ENCODE measurements at places on chromosomes 12 and 14. TPM values are rescaled to one million over a fixed set of nuclear protein-coding genes. Genes with fewer than 3 reads are reported as not detected.

Gene RASAL1
- total RNA-seq, result 2.3 TPM

Gene PPFIA2
- not detected for total RNA-seq

Gene HOXC4
- 1.5 TPM for total RNA-seq

GRCh38 chr14:89454996-89455395, 38.0 kb upstream of the FOXN3 start:
- no peak overlapping the region for H3K4me3 ChIP-seq
- peaks cover 4% of the 10 kb centered on the region for H3K36me3 ChIP-seq
- DNase-seq, result no peak
- H3K4me1 ChIP-seq, result peaks cover 10% of the 10 kb centered on the region
- H3K27ac ChIP-seq, result no peak overlapping the region

DNA sequence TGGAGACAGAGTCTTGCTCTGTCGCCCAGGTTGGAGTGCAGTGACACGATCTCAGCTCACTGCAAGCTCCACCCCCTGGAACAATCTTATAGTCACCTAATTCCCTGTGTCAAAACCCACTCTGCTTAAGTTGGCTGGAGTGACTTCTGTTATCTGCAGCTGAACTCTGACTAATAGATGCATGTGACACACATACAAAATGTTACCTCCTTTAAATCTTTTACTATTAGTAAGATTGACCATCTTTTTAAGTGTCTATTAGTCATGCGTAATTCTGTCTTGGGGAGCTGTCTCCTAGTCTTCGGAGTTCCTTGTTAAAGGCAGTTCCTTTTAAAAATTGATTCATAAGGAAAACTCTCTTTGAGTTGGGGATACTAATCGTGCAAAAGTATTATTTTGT, 7.4 kb downstream of the IFI27L1 start:
- no peak overlapping the region for H3K27ac ChIP-seq
- peaks cover 31% of the 10 kb centered on the region for H3K36me3 ChIP-seq
- H3K27me3 ChIP-seq, result no peaks in the 10 kb centered on the region

DNA sequence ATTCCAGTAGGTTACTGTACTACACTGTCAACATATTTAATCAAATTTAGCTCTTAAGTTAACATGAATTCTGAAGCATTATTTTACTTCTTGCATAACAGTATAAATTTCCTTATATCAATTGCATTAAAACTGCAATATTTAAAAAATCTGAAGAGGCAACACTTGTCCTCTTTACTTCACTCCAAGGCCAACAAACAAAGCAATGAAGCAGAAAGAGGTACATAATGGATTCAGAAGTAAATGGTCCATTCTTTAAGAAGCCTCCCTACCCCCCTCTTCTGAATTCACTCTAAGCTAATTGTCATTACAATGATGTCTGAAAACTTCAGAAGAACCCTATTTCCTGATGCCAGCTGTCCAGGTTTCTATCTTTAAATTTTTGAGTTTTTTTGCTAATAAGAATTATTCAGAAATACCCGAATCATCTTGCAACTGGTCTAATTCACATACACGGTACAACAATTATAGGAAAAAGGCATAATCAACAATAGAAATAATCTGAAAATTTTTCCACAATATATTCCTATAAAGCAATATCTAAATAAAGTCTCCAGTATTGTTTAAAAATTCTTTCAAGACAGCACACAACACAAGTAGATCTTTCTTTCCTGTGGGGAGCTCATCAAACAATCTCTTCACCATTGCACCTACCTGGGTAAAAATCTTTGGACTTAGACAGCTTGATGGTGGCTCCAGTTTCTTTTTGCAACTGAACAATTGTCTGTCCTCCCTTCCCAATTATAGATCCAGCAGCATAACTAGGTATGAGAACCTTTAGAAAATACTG, 2.9 kb downstream of the NOVA1 start:
- no peak for DNase-seq
- H3K27ac ChIP-seq, result no peak overlapping the region
- no peaks in the 10 kb centered on the region for H3K4me1 ChIP-seq
- no peak overlapping the region for H3K4me3 ChIP-seq
- no peaks in the 10 kb centered on the region for H3K36me3 ChIP-seq
- H3K27me3 ChIP-seq, result peaks cover 31% of the 10 kb centered on the region

GRCh38 chr14:94203473-94204210, 29.5 kb downstream of the PPP4R4 start:
- no peak for DNase-seq

- H3K27ac ChIP-seq, result no peak overlapping the region
- H3K27me3 ChIP-seq, result no peaks in the 10 kb centered on the region
- H3K4me3 ChIP-seq, result no peak overlapping the region
- DNase-seq, result no peak
Measured at GRCh38 chr12:16417058-16417457, 69.6 kb downstream of the MGST1 start.

- DNase-seq, result no peak
- peaks cover 13% of the 10 kb centered on the region for H3K4me1 ChIP-seq
- H3K27ac ChIP-seq, result no peak overlapping the region
- no peak overlapping the region for H3K4me3 ChIP-seq
Measured at GRCh38 chr14:92462568-92462967, 51.0 kb upstream of the RIN3 start.

- no peak for DNase-seq
- no peaks in the 10 kb centered on the region for H3K4me1 ChIP-seq
- H3K27me3 ChIP-seq, result peaks cover 3% of the 10 kb centered on the region
- H3K4me3 ChIP-seq, result no peak overlapping the region
- H3K27ac ChIP-seq, result no peak overlapping the region
Measured at GRCh38 chr12:30286345-30286926, 409.2 kb downstream of the IPO8 start.

GRCh38 chr12:71664411-71665089, 449 bp downstream of the THAP2 start:
- no peak for DNase-seq
- H3K4me1 ChIP-seq, result peaks cover 24% of the 10 kb centered on the region
- H3K36me3 ChIP-seq, result peaks cover 9% of the 10 kb centered on the region
- H3K27me3 ChIP-seq, result no peaks in the 10 kb centered on the region
- H3K27ac ChIP-seq, result peak overlapping the region; percentile 100
- peak overlapping the region; percentile 100 for H3K4me3 ChIP-seq

Gene SLC38A4
- not detected for total RNA-seq

- H3K36me3 ChIP-seq, result no peaks in the 10 kb centered on the region
- no peaks in the 10 kb centered on the region for H3K27me3 ChIP-seq
- no peaks in the 10 kb centered on the region for H3K4me1 ChIP-seq
- H3K27ac ChIP-seq, result no peak overlapping the region
- no peak overlapping the region for H3K4me3 ChIP-seq
- no peak for DNase-seq
Measured at GRCh38 chr12:97200181-97200580, 262.4 kb upstream of the RMST start.

DNA sequence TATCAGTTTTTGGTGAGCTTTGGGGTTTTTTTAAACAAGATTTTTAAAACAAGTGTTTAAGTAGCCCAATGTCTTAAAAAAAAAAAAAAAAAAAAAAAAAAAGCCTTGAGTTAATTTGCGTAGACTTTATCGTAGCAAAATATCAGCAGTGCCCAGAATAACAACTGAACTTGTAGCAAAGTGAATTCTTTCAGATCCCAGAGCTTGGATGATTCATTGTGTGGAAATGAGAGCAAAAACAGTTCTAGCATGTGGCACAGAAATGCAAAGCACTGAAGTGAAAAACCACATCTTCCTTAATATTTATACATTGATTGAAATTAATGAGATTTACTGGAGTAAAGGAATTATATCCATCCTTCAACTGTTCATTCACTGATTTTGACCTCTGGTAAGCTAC, 258.1 kb downstream of the EGLN3 start:
- H3K4me1 ChIP-seq, result no peaks in the 10 kb centered on the region
- no peaks in the 10 kb centered on the region for H3K36me3 ChIP-seq
- no peak for DNase-seq
- H3K27me3 ChIP-seq, result no peaks in the 10 kb centered on the region

DNA sequence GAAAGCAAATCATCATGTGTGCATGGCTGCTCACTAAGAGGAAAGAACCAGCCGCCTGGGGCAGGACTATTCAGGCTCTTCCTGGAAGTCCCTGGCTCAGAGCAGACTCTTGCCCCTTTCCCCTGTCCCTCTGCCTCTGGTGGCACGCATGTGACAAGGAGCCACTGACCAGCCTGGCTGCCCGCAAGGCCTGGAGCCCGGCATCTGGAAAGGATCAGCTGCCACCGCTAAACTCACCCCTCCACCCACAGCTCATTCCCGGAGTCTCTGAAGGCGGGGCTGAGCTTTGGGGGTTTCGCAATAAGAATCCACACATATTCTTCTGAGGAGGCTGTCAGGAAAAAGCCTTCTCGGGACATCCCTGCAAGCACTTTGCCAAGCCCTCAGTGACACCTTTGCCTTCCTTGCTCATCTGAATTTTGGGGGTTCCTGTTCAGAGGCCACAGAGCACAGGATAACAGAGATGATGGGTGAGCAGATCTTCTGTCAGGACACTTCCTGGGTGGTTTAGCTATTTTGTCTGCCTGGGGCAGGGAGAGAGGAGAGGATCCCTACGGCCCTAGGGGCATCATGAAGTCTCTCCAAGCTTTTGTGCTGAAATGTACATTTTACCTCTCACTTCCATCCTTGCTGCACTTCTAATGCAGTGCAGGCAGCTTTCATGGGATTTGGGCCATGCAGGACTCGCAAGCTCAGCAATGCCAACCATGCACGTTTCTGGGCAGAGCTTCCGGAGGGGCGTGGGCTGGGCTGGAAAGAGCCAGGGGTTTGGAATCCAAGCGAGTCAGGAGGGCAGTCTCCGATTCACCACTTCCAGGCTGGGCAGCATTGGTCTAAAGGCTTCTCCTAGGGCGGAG, 124.8 kb upstream of the MAP1LC3B2 start:
- no peaks in the 10 kb centered on the region for H3K36me3 ChIP-seq
- H3K27me3 ChIP-seq, result peaks cover 2% of the 10 kb centered on the region
- no peak for DNase-seq
- H3K27ac ChIP-seq, result no peak overlapping the region
- no peak overlapping the region for H3K4me3 ChIP-seq

DNA sequence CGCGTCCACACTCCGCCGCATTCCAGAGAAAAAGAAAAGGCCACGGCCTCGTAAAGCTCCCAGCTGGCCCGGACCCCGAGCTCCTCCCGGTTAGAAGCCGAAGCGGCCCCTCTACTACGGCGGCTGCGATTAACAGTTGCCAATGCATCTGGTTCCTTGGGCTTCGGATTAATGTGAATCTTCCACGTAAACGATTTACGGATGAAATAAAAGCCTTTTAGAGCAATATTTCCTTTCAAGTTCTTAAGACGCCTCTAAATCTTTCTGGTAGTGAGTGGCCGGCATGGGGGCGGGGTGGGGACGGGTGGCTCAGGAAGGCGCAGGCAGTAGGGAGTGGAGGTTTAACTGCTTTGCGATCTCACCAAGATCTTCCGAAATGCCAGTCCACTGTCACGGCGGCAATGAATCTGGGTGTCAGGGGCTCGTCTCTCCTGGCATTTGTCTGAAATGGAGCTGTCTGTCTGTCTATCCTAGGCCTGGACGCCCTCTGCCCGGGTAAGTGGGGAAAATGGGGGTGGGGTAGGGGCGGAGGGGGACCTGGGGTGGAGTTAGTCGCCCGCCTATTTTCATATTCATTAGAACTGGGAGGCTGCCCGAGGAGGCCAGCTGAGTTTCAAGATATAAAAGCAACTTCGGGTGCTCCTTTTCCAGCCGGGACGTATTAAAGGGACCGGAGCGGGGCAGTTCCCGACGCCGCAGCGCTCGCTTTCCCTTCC, 413 bp upstream of the ALX1 start:
- no peaks in the 10 kb centered on the region for H3K36me3 ChIP-seq
- DNase-seq, result peak; percentile 25
- no peak overlapping the region for H3K27ac ChIP-seq
- H3K4me1 ChIP-seq, result peaks cover 8% of the 10 kb centered on the region
- peak overlapping the region; percentile 22 for H3K4me3 ChIP-seq

GRCh38 chr14:95189367-95190132, 32.2 kb upstream of the DICER1 start:
- H3K4me3 ChIP-seq, result no peak overlapping the region
- peaks cover 7% of the 10 kb centered on the region for H3K4me1 ChIP-seq
- no peak overlapping the region for H3K27ac ChIP-seq
- peaks cover 24% of the 10 kb centered on the region for H3K27me3 ChIP-seq

Gene CACNB3
- 13.4 TPM for total RNA-seq

GRCh38 chr14:92507174-92507768, 6.3 kb upstream of the RIN3 start:
- H3K4me1 ChIP-seq, result peaks cover 15% of the 10 kb centered on the region
- no peaks in the 10 kb centered on the region for H3K27me3 ChIP-seq
- H3K4me3 ChIP-seq, result no peak overlapping the region
- H3K36me3 ChIP-seq, result peaks cover 1% of the 10 kb centered on the region
- no peak overlapping the region for H3K27ac ChIP-seq

Gene TCTN1
- 10.3 TPM for total RNA-seq

Gene LALBA
- total RNA-seq, result not detected

- no peak overlapping the region for H3K27ac ChIP-seq
- H3K4me3 ChIP-seq, result no peak overlapping the region
- DNase-seq, result no peak
- H3K27me3 ChIP-seq, result no peaks in the 10 kb centered on the region
- H3K36me3 ChIP-seq, result peaks cover 8% of the 10 kb centered on the region
Measured at GRCh38 chr12:27672051-27672450, 24.2 kb upstream of the REP15 start.

Gene PELI2
- total RNA-seq, result 5.7 TPM

Gene SCNN1A
- total RNA-seq, result 0.43 TPM

- no peaks in the 10 kb centered on the region for H3K4me1 ChIP-seq
- no peak for DNase-seq
- no peak overlapping the region for H3K27ac ChIP-seq
- no peaks in the 10 kb centered on the region for H3K36me3 ChIP-seq
- H3K4me3 ChIP-seq, result no peak overlapping the region
Measured at GRCh38 chr14:69900603-69901002, 21.4 kb downstream of the SMOC1 start.

GRCh38 chr14:91519239-91520036, 9.3 kb upstream of the PPP4R3A start:
- no peak overlapping the region for H3K27ac ChIP-seq
- no peak overlapping the region for H3K4me3 ChIP-seq
- no peaks in the 10 kb centered on the region for H3K4me1 ChIP-seq
- no peaks in the 10 kb centered on the region for H3K36me3 ChIP-seq
- peaks cover 15% of the 10 kb centered on the region for H3K27me3 ChIP-seq

Gene DCN
- total RNA-seq, result not detected

DNA sequence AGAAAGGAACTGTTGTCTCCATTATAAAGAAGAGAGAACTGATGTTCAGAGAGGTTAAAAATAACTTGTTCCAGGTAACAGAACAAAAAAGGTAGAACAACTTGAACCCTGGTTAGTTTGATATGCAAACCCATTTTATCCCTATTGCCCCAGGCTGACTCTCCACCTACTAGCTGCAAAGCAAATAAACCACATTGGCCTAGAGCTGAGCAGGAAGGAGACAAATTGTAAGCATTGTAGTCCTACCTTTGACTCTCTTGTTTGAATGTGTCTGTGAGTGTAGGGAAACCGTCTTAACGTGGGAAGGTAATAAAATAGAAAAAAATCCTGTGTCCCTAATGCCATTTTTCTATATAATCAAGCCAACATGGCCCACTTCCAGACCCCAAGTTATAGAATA, 126.4 kb downstream of the CCER1 start:
- H3K36me3 ChIP-seq, result no peaks in the 10 kb centered on the region
- H3K4me3 ChIP-seq, result no peak overlapping the region
- H3K27ac ChIP-seq, result no peak overlapping the region
- H3K4me1 ChIP-seq, result no peaks in the 10 kb centered on the region
- no peak for DNase-seq

All from activated naive CD8-positive, alpha-beta T cell treated with anti-CD3 and anti-CD28 coated beads, Interleukin-2, amount 10 ng/mL, durations not matched to agents 7 days and 5 days (primary cell).